ENCODE measurements at places on chromosomes 1 and 21.

- no peak for DNase-seq
These were observed 62.9 kb downstream of the MDM4 start for GRCh38 chr1:204578867-204579664.

- DNase-seq = no peak
These were observed 6.3 kb downstream of the ARF1 start for GRCh38 chr1:228088586-228089498.

- no peak for DNase-seq
These were observed 183.1 kb downstream of the ATG4C start for GRCh38 chr1:62967031-62967430.

- no peak for DNase-seq
These were observed 14.3 kb upstream of the HNRNPU start for GRCh38 chr1:244878681-244879080.

- no peak for DNase-seq
These were observed 17.8 kb downstream of the TMEM50A start for GRCh38 chr1:25355841-25356395.

DNA sequence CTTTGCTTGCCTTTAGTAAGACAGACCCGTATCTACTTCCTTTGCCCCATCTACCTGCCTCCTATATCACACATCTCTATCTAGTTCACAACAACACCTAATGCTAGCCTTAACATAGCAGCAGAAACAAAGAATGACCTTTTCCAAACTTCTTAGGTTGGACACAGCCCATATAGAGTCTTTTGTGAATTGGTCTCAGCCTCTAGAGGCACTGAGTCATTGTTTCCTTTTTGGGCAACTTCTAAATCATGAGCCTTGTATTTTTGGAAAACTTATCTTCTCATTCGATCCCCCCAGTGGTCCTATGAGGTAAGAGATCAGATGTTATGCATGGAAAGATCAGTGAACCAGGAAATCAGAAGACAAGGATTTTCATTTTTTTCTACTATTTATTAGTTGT, 679.4 kb upstream of the USP24 start:
- no peak for DNase-seq

DNA sequence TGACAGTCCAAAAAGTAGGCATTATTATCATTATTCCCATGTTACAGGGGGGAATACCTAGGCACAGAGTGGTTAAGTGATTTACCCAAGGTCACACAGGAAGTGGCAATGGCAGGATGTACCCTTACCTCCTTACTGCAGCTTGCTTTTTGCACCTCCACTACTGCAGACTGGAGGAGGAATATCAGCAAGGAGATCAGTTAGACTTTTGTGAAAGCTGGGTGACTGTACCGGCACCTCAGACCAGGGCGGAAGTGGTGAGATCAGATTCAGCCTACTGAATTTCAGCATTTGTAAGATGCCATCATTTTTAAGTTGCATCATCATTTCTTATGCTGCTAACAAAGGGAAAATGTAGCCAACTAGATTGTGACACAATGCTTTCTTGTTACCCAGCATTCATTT, 4.5 kb downstream of the ADARB1 start:
- DNase-seq = no peak

GRCh38 chr1:14782741-14783591, 184.5 kb downstream of the KAZN start:
- no peak for DNase-seq

GRCh38 chr1:151199873-151200581, 1.7 kb downstream of the PIP5K1A start:
- DNase-seq = no peak

DNA sequence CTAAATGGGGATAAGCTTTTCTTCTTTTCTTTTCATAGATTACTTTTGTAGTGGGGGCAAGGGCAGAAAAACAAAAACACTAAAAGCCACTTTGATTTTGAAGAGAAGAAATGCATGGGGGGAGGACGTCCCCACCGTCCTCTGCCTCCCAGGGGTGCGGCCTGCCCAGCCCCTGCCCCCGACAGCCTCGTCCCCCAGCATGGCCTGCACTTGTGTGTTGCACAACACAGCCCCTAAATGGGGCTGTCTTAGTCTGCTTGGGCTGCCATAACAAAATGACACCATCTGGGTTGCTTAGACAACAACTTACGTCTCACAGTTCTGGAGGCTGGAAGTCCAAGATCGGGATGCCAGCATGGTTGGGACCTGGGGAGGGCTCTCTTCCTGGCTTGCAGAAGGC, 57.3 kb upstream of the TMEM51 start:
- DNase-seq = no peak

DNA sequence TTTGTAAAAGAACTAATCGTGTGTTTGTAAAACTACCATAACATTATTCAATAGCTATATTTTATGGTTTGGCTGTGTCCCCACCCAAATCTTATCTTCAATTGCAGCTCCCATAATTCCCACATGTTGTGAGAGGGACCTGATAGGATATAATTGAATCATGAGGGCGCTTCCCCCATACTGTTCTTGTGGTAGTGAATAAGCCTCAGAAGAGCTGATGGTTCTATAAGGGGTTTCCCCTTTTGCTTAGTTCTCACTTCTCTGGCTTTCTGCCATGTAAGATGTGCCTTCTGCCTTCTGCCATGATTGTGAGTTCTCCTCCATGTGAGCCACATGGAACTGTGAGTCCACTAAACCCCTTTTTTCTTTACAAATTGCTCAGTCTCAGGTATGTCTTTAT, 1372.3 kb downstream of the AMY1C start:
- DNase-seq = no peak

DNA sequence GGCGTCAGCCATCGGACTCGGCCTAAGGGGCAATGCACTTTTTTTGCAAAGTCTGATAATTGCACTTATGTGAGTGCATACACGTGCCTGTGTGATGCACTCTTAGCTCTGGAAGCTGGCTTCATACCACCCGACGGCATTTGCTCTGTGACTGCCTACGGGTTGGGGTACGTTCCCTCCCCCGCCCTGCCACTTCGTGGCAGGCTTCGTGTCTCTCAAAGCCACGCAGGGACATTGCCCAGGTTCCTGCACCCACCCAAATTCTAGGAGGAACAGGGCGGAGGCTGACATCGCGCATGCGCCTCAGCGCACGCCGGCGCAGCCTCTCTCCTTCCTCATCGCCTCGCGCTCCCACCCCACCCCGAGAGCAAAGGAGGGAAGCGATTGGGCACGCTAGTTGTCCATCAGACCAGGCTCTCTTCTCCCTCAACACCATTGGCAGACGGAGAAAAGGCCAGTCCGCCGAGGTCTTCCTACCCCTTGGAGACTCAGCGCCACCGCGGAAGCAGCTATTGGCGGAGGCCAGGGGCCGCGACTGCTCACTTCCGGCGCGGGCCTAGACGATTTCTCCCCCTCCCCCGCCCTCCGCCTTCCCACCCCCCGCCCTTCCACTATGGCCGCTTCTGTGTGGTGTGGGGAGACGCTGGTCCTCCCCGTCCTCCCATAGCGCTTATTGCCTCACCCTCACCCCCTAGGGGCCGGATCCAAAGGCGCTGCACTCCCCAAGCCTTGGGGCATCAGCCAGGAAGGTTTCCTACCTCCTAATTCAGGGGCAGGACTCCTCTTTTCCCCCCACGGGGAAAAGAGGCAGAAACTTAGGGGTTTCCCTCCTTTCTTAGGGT, at the start of gene INTS3:
INTS3 (plus strand) TSS at position 588 of the 842 bp plus-strand sequence. CDS start 585 bp downstream, outside the sequence.
- peak; percentile 100 for DNase-seq

DNA sequence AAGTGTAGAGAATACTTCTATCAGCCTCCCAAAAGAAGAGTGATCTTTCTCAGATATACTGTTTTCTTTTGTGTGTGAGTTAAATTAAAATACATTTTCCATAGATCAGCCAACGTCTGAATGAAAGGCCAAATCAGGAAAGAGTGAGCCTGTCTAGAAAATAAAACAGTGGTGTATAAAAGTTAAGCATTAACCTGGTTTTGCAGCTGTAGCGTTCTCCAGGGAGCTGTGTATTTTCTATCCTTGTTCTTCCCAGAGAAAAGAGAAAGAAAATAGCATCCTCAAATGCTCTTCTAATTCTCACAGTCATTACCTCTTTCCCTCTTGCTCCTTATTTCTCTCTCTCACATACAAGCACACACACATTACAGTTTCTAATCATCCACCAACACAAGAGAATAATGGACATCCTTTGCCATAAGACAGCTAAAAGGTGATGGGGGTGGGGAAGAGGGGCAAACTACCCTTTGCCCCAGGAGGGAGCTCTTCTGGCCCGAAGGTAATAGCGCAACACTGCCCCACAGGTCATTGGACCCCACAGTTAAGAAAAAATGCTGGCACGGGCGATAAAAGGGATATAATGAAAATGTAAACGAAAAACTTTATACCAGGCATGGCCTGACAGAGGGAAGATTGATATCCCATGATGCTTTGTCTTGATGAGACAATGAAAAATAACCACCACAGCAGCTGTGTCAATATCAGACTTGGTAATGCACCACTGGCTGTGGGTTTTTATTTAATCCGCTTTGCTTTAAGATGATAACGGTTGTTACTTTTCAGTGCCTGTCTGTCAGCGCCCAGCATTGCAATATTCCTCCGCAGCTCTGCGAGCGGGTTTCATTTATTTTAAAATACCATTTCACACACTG, 150.3 kb downstream of the NUF2 start:
- no peak for DNase-seq

DNA sequence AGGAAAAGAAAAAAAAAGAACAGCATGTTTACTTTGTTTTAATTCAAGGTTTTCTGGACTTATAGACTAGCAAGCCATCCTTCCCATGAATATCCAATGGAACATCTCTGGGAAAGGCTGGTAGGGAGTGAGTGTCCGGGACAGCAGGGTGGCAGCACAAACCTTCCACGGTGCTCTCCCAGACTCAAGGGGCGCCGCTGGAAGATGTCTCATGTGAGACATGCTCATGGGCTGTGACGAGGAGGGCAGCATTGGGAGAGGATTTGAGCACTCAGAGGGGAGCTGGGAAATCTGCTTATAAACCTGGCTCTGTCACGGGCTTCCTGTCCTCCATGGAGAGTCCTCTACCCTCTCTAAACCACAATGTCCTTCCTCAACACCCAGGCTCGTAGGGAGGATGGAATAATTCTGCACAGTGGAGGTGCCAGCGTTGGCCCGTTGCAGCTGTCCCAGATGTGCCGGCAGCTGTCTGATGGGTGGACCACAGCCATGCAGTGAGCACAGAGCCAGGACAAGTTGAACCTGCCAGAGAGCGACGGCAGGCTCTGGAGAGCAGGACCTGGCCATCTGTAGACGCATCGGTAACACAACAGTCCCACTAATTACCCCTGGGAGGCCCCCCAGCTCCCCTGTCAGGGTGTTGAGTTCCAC, 100.1 kb upstream of the IGSF21 start:
- no peak for DNase-seq

GRCh38 chr21:16279731-16280581, 550.2 kb downstream of the USP25 start:
- DNase-seq = peak; percentile 45
